GM23338 (cell line): ENCODE measurements at places on chromosomes 4 and X.

DNA sequence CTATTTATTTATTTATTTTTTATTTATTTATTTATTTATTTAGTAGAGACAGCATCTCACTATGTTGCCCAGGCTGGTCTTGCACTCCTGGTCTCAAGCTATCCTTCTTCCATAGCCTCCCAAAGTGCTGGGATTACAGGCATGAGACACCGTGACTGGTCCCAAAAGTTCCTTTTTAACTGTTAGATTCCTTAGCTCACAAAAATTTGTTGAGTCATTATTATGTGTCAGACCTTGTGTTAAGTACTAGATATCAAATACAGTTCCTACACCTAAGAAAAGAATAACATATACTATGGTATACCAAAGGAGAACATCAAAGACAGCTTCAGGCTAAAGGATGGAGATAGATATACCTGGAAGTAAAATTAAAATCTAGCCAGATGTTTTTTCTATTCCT lies 11.6 kb downstream of the FGA start:
- no peak for DNase-seq

DNA sequence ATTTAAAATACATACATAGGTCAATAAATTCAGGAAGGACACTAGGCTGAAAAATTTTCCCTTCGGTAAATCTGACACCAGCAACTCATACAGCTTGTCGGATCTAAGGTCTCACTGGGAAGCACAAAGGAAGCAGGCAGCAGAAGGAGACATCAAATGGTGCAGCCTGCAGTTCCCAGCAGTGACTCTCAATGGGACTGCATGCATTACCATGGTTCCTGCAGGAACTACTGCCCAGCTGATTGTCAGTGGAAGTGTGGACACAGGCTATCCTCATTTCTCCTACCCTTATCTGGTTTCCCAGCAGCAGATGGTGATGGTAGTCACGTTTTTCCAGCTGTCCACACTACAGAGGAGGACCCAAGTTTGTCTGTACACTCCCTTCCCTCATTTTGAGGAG lies 113.3 kb downstream of the PPP1R2C start:
- DNase-seq, result no peak

DNA sequence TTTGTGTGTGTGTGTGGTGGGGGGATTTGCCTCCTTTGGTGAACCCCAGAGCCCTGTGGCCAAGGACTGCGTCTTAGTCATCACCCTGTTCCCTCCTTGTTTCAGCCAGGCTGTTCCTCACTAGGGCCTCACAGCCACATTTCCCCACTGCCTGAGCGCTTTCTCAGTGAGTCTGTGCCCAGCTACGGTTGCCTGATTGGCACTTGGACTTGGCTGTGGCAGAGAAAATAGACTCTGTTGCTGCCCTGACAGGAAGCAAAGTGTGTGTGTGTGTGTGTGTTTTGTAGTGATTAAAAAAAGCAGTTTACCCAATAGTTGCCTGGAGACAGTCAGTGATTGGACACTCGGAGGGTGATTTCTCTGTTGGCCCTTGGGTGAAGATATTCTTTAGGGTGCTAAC lies 113.0 kb downstream of the UCHL1 start:
- DNase-seq, result no peak

DNA sequence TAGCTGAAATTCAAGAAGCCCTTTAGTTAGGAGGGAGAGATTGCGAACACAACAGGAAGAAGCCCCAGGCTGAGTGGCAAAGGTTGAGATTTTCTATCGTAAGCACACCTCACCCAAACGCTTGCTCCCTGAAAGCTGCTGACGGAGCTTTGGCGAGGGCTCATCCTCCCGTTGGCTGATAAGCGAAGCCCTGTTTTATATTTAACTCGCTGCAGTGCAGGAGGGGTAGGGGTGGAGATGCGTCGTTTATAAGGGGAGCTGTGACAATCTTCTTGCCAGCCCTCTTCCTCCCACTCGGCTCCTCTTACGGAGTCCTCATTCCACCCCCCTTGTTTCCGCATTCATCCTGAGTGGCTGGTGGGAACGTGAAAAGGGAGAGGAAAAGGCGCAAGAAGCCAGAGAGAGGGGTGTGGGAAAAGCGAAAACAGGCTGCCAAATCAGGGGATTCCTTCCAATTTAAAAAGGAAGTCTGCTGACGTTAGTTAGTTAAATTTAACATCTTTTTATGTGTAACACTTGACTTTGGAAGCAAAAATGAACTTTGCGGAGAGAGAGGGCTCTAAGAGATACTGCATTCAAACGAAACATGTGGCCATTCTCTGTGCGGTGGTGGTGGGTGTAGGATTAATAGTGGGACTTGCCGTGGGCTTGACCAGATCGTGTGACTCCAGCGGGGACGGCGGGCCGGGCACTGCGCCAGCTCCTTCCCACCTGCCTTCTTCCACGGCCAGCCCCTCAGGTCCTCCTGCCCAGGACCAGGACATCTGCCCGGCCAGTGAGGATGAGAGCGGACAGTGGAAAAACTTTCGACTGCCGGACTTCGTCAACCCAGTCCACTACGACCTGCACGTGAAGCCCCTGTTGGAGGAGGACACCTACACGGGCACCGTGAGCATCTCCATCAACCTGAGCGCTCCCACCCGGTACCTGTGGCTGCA lies at the start of gene ENPEP:
Gene ENPEP, plus strand, starts transcription at position 275 of the 938 bp plus-strand sequence. Its CDS starts 260 bp downstream, at position 535.
- peak; percentile 62 for DNase-seq

DNA sequence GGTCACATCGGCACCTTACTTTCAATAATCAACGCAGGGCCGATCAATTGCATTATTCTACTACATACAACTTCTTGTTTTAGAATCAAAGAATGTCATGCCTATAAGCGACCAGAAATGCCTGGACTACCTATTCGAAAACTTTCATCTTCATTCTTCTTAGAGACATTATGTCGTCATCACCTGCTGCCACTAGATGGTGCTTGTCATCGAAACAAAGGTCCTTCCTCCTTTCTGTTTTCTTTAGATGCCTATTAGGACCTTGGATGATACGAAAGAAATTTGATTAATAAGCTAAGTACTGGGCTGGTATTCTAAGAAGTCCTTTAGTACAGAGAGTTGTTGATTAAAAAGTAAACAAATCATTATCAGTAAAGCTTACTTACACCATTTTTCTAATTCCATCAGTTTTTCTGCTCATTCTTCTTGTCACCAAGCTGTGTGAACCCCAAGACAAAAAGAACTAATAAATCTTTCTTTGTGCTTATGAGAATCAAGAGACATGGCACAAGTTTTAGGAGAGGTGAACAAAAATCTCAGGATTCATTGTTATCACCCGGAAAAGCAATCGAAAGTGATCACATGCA lies 154.5 kb upstream of the SLC4A4 start:
- DNase-seq, result peak; percentile 84

DNA sequence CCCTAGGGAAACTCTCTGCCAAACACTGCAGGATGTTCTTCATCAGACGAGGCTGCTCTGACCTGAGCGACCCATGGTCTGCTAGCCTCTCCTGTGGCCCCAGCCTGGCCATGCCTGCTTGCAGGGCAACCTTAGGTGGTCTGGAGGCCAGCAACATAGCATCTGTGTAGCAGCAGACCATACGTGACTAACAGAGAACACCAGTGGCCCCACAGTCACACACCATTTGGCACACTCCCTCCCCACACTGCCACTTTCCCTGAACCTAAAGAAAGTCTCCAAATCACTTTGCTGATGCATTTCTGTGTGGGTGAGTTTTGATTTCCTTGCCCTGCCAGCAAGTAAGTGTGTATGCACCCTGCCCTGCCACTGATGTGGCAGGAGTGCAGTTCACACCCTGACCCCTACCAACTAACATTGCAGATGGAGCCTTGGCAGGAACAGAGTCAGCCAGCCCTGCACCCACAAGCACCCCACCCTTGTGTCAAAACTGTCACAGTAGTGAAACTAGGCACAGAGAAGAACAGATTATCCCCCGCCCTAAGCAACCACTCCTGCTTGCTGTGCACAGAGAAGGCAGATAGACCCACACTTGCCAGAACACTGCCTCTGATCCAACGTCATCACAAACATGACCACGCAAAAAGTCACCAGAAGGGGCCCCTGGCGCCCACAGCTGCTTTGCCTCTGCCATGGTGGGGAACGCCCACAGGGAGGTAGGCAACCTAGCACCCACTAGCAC lies 249.1 kb downstream of the SPIN4 start:
- DNase-seq, result no peak

DNA sequence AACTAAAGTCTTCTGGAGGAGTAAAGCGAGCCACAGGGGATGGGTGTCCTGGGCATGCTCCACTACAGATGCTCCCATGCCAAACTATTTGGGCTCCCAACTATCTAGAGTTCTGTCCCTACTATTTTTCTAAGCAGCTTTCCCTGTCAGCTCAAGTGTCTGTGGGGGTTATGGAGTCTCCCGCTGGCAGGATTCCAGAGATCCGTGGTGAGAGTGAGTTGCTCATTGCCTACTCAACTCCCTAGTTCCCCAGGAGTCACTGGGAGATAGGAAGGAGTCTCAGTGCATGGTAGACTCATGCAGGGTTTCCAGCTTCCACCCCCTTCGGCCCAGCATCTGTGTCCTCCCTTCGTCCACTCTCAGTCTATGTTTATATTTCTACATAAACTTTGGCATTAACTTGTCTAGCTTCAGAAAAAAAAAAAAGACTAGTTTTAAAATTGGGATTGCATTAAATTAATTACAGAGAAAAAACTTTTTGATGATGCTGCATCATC lies 55.1 kb upstream of the INPP4B start:
- DNase-seq, result no peak

GRCh38 chr4:184019667-184020623 lies 114.8 kb downstream of the STOX2 start:
- no peak for DNase-seq

GRCh38 chr4:166282081-166282770 lies 409.2 kb downstream of the TLL1 start:
- no peak for DNase-seq

DNA sequence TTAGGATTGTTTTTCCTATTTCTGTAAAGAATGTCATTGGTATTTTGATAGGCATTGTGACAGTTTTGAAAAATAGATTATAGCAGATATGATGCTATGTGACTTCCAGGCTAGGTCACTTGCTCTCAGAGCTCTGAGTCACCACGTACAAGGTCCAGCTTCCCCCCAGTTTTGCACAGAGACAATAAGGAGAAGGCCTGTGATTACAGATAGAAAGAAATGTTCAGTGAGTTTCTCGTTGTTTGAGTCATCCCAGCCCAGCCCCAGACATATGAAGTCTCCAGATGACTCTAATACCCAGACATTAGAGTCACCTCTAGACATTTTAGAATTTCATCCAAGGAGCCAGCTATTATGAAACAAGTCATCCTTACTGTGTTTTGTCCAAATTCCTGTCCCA lies 57.2 kb downstream of the MFAP3L start:
- DNase-seq, result no peak

DNA sequence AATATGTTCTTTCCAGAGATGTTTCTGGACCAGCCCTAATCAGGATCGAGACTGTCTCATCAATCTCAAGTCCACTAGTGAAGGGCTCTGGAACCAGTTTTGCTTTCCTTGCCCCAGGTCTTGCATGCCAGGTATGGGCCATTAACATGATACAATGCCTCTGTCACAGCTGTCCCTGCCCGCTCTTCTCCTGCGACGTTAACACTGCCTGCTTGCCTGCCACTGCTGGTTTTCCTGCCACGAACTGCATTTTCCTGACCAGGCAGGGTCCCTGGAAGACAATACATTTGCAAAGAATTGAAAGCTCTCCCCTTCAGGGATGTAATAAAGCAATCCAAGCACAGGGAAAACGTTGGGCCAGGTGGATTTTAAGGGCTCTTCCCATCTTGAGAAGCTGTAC lies 200.3 kb downstream of the MID1 start:
- DNase-seq, result no peak

DNA sequence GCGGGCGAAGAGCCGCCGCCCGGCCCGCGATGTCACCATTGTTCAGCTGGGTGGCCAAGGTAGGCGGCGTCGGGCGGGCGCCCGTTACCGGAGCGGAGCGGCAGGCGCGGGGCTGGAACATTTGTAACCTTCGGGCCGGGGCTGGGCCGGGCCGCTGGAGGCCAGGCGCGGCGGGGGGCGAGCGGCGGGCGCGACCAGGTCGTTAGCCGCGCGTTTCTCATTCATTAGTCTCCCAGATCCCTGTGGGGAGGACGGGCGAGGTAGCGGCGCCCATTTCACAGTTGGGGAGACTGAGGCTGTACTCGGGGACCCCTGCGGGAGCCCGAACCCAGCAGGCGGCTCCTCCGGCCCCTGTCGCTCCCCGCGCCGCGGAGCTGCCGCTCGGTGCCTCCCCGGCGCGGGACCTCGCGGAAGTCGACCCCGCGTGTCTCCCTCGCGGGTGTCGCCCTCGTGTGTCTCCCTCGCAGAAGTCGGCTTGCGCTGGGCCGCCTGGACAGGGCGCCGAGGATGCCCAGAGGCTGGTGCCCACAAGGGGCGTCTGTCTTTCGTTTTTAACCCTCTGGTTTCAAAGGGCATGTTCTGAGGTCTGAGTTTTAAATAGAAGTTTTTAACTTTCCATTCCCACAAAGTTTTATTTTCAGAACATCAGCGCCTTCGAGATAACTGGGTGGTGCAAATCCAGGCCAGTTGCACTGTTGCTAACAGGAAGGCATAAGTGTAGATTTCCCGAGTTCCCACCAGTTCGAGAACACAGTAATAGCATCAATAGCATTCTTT lies 17.5 kb downstream of the PTTG2 start:
- DNase-seq, result peak; percentile 64

- no peak for DNase-seq
These were observed 48.2 kb upstream of the KLF3 start for GRCh38 chr4:38615847-38616246.

- DNase-seq, result peak; percentile 51
These were observed 270.3 kb downstream of the DTHD1 start for GRCh38 chr4:36551697-36552214.

- no peak for DNase-seq
These were observed 107.8 kb downstream of the PARM1 start for GRCh38 chr4:75040703-75041102.

GRCh38 chrX:9352243-9352642 lies 112.6 kb upstream of the TBL1X start:
- DNase-seq, result no peak

DNA sequence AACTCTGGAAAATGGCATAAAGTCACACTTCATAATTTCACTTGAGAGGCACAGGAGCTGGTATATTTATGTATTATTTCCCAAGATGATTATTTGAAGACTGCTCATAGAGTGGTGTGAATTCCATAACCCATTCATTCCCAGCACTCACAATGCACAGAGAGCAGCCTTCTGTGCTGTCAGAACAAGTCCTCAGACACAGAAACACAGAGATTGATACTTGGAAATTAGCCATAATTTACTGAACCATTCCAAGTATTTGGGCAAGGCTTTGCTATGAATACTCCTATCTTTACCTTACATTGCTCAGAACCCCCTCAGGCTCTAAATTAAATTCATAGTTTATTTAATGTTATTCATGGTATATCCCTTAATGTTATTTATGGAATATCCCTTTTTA lies 53.6 kb downstream of the PABPC4L start:
- no peak for DNase-seq

DNA sequence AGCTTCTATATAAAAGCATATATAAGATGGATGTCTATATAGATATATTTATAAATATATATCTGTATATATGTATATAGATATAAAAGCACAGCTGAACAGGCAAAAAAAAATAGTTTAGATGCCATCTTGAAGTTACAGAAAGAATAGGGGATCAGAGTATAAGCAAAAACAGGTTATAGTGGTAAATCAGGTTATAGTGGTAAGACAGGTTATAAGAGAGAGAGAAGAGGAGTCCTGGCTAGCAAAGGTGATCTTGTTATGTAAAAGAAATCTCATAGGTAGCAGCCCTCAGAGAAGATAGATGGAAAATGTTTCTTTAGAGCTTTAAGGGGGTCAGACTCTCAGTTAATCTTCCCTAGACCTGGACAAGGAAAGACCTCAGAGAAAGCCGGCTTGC lies 1263.1 kb downstream of the PCDH7 start:
- DNase-seq, result no peak

GRCh38 chr4:163042306-163042705 lies 124.4 kb downstream of the NAF1 start:
- no peak for DNase-seq

- DNase-seq, result no peak
These were observed 572.2 kb upstream of the MAGEB2 start for GRCh38 chrX:29643181-29643580.
